Bronchial smooth muscle cell (primary cell): ENCODE measurements at places on chromosomes 13 and 19. TPM values are rescaled to one million over a fixed set of nuclear protein-coding genes. Genes with fewer than 3 reads are reported as not detected.

ELSPBP1 gene
- total RNA-seq = not detected in 2 replicates

ZNF763 gene
- total RNA-seq = 0.86 and 2.5 TPM in 2 replicates

KCNC3 gene
- not detected in 2 replicates for total RNA-seq

DAND5 gene
- not detected in 2 replicates for total RNA-seq

TMPRSS9 gene
- total RNA-seq = not detected in 2 replicates

ZNF587B gene
- 9.7 and 13.1 TPM in 2 replicates for total RNA-seq

WDR88 gene
- total RNA-seq = 0.17 TPM in 1 of 2 replicates, not detected in the other

PRR20D gene
- not detected in 2 replicates for total RNA-seq

HIPK4 gene
- total RNA-seq = 0.16 and 0.17 TPM in 2 replicates

COX6B2 gene
- 0.16 TPM in 1 of 2 replicates, not detected in the other for total RNA-seq

AMER2 gene
- total RNA-seq = under 0.01 TPM in 1 of 2 replicates, not detected in the other

RUBCNL gene
- total RNA-seq = 1.4 and 3.5 TPM in 2 replicates

PLEKHF1 gene
- 39.1 and 54.3 TPM in 2 replicates for total RNA-seq

ZNF486 gene
- total RNA-seq = 2.7 and 3.0 TPM in 2 replicates

LINGO3 gene
- not detected in 2 replicates for total RNA-seq

DPY19L3 gene
- total RNA-seq = 15.8 and 17.7 TPM in 2 replicates

C19orf85 gene
- not detected in 2 replicates for total RNA-seq

NCCRP1 gene
- total RNA-seq = under 0.01 TPM in 1 of 2 replicates, not detected in the other
